Right ventricle myocardium inferior (tissue), 1 donor: ENCODE measurements at places on chromosomes 7 and 10.

- DNase-seq, result no peak
Measured at GRCh38 chr7:155457544-155458110, 302 bp upstream of the EN2 start.

- DNase-seq, result no peak
Measured at GRCh38 chr10:44874166-44874565, 37.0 kb upstream of the TMEM72 start.

- no peak for DNase-seq
Measured at GRCh38 chr7:153567426-153567825, 484.8 kb upstream of the DPP6 start.

DNA sequence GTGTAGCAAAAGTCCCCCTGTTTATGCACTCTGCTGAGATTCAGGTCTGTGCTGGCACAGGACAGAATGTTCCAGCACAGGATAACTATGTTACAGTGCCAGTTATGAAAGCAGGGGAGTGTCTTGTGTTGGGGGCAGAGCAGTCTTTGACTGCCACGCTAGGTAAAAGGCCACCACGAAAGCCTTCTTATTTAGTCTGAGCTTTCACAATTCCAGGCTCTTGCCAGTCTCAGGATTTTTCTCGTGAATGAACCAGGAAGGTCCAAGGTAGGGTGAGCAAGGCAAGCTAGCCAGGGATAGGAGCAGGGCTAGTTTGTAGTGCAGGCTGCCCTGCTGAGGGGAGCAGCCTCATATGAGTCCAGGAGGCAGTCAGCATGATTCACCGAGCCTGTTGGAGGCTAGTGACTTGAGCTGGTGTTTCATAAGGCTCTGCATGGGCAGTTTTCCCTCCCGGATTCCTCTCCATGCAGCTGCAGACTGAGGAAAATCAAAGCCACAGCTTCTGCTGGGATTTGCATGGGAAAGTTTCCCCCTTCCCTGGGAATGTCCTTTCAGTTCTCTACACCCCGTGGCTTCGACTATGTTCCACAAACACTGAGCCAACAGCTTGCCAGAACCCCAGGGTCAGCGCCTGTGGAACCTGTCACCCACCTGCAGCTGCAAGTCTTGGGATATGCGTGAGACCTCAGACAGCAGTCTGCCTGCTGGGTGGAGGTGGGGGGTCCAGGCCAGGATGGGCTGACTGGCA lies 112.3 kb downstream of the JCAD start:
- no peak for DNase-seq

DNA sequence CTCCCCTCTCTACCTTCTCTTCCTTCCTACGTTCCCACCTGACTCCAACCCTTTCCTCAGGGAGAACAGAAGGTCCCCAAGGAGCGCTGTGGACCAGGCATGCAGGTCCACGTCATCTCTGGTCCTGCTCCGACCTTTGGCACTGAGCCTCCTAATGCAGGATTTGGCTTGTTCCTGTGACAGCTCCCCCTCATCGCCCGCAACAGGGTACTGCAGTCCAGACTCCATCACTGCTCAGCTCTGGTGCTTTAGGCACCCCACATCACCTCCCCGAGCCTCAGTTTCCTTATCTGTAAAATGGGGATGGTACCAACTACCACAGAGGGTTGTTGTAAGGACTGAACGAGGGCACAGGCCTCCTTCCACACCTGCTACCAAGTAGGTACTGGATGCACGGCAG lies 54.6 kb downstream of the FHIP2A start:
- DNase-seq, result no peak

GRCh38 chr7:20200361-20200760 lies 16.8 kb downstream of the MACC1 start:
- DNase-seq, result no peak

DNA sequence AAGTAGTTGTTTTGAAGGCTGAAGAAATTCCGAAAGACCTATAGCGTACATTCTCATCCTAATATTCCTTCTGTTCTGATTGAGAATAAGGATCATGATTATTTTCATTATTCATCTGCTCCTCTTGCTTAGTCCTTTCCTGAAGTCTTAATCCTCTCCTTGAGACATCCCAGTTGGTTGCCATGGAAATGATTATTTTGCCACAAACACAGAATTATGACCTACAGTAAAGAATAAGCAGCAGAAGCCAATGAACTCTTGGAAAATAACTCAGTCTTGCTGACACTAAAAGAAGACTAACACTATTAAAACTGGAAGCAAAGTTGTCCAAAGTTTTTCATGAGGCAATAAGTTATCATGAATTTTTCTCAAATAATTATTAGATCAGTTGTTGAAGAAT lies 47.8 kb upstream of the JAZF1 start:
- no peak for DNase-seq

- DNase-seq, result peak; percentile 81
Measured at GRCh38 chr10:79223091-79224048, 123.9 kb upstream of the PPIF start.
